ENCODE measurements at places on chromosomes 4 and X.
A peak's percentile ranks its signal among the peaks of the same experiment; 100 is the strongest.

- DNase-seq: no peak
Measured at GRCh38 chr4:33427676-33428075, 2707.5 kb downstream of the PCDH7 start.

DNA sequence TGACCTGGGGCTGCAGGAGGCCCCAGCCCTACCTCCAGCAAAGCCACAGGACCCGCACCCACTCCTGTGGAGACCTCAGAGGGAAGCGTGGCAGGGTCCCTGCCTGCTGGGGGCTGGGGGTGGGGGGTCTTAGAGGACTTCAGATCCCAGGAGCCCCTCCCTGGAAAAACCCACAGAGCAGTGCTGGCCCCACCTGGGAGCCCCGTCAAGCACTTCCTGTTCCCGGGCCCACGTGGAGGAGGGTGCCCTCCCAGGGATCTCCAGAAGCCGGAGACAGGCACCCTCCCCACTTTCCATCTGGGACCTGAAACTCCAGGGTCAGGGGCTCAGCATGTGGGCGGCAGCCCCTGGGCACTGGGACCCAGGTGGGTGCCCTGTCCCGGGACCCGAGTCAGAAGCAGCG is 32.0 kb downstream of the TACC3 start:
- DNase-seq: no peak

DNA sequence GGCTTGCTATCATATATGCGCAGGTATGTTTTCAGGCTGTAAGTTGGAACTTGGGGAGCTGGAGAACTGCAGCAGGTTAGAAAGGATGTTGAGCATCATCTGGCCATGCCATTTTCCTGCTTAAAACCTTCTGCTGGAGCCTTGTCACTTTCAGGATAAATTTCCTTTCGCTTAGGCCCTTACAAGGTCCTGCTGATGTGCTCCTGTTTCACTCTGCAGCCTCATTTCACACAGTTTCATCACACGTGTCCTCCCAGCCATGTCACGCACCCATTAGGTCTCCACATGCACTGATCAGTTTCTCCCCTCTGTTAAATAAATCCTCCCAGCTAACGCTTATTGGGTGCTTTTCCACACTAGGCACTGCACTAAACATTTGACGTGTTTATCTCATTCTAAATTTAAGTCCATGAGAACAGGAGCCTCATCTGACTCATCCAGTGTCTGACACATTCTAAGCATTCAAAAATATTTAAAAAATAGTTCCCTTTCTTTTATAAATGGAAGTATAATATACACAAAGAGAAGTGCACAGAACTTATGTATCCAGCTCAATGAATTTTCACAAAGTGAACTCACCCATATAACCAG is 14.5 kb downstream of the SOD3 start:
- DNase-seq: no peak

DNA sequence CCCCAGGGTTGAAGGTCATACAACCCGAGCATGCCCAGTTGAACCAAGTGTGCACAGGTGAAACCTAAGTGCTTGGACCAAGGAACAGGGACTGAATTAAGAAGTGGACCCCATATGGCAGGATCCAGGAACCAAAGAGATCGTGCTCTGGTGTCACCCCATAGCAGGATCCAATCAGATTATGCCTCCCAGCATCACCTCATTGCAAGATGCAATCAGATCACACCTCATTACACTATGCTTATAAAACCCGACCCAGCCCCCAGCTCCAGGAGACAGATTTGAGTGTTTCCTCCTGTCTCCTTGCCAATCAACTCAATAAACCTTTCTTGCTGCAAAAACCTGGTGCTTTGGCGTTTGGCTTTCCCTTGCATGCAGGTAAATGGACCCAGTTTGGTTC is 37.6 kb downstream of the EFHC2 start:
- DNase-seq: peak; percentile 25

DNA sequence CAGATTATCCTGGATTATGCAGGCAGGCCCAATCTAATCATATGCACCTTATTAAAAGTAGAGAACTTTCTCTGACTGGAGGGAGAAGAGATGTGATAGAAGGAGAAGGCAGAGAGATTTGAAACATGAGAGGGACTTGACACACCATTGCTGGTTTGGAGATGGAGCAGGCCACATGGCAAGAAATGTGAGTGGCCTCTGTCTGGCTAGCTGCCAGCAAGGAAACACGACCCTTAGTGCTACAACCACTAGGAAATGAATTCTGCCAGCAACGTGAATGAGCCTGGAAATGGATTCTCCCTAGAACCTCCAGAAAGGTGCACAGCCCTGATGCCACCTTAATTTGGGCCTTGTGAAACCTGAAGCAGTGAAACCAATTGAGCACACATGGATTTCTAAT is 79.5 kb upstream of the MBNL3 start:
- DNase-seq: no peak

DNA sequence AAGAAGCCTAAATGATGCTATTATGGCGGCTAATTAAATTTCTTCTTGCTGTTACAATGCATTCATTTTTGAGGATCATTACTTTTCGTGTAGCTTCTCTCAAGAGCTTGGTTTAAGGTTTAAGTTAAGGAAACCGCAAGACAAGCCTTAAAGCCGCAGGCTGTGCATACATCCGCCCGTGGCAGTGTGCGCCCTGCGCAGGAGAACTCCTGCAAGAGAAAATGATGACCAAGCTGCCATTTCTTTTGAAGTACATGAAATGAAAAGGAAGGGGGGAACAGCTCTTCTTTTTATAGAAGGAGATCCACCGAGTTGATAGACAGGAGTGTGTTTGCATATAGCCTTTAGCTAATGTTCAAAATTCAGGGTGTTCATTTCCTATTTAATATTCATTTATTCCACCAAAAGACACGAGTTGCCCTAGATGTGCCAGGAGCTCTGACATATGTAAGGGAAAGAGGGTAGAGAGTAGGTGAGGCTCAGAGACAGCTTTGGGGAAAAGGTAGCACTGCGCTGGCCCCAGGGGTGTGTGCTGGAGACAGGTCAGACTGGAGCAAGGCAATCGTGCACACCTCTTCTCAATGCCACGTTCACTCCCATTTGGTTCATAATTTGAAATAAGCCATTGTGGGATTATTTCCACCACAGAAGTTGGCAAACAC is 112.1 kb upstream of the LDB2 start:
- DNase-seq: no peak

DNA sequence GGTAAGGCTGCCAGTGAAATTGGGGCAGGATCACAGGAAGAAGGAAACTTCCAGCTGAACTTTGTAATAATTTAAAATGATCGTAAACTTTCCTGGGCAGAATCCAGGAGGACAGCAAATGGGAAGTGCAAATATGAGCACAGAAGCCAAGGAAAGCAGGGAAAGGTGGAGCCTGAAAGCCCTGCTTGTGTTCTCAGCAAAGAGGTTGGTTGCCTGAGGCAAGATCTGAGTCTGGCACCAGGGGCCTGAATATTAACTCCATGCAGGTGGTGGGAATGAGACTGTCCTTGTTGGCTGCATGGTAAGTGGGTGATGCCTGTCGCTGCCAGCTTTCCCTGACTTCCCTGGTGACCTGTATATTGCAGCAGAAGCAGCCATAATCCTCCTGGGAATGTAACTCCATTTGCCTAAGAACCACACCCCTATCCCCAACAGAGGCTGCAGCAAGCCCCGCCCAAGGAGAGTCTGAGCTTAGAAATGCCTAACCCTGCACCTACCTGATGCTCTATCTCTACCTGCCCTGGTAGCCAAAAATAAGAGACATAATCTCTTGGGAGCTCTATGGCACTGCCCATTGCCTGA is 132.0 kb upstream of the HDX start:
- peak; percentile 10 for DNase-seq

All from mesendoderm (in vitro differentiated cells).